ENCODE measurements at places on chromosomes 4 and X.
A peak's percentile ranks its signal among the peaks of the same experiment; 100 is the strongest.

DNA sequence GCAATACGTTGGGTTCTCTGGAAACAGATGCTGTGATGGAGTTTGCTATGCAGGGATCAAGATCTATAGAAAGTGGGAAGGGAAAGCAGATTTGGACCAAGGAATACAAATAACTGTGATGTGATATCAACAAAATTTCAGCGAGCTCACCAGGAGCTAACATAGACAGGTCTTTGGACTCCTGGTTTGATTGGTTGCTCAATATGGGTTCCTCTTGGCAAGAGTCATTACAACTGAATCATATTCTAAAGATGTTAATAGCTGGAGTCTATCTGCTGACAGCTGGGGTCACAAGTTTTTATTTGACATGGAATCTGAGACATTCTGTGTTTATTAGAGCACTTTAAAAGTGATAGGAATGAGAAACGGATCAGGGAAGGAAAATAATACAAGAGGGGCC lies 637.6 kb upstream of the GNPDA2 start:
- peak; percentile 0 for DNase-seq

- peak; percentile 20 for DNase-seq
Observed at GRCh38 chr4:60544981-60545380, 655.1 kb upstream of the ADGRL3 start.

- no peak for DNase-seq
Observed at GRCh38 chr4:10773656-10774055, 89.1 kb upstream of the CLNK start.

DNA sequence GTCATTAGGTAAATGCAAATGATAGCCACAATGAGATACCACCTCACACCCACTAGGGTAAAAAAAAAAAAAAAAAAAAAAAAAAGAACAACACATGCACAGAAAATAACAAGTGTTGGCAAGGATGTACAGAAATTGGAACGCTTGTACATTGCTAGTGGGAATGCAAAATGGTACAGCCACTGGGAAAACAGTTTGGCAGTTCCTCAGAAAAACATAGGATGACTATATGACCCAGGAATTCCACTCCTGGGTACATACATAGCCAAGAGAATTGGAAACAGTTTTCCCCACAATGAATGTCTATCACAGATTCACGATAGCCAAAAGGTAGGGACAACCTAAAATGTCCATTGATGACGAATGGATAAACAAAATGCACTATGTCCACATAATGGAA lies 161.3 kb upstream of the MAMLD1 start:
- no peak for DNase-seq

DNA sequence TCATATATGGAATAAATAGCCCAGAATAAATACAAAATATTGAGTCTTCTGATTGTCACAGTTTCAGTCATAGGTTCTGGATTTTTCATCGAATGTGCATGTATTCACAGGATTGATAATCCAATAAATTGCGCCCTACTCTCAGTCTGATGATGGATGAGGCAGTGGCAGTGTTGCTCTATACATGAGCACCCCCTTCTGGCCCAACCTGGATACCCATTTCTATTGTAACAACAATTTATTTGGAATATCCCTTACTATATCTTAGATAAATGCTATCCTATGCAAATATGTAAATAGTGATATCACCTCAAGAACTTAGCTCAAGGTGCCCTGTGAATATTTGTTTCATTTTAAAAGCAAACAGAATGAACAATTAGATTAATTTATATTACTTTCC lies 733.7 kb upstream of the PABPC4L start:
- DNase-seq: peak; percentile 33

DNA sequence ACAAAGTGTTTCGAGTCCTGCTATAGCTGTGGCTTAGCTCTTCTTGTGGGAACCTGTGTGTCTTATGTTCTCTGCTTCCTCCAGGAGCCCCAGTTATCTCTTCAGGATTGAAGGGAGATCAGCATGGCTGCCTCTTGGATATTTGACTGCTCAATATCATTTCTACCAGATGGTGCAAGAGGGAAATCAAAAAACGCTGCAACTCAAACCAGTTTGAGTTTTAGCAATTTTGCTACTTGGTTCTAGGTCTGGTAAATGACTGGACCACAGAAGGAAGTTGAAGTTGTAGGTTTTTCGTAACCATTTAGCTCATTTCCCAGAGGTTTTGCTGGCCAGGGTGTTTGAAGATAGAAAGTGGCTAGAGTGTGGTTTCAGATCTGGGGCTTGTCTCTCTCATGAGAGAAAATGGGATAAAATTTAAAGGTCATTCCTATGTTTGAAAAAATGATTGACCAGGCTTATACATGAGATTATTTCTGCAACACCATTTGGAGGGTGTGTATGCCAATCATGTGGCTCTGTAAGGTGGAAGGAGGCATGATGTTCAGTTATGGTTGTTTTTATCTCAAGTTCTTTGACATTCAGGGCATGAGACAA lies 210.4 kb downstream of the SPRY1 start:
- DNase-seq: no peak

DNA sequence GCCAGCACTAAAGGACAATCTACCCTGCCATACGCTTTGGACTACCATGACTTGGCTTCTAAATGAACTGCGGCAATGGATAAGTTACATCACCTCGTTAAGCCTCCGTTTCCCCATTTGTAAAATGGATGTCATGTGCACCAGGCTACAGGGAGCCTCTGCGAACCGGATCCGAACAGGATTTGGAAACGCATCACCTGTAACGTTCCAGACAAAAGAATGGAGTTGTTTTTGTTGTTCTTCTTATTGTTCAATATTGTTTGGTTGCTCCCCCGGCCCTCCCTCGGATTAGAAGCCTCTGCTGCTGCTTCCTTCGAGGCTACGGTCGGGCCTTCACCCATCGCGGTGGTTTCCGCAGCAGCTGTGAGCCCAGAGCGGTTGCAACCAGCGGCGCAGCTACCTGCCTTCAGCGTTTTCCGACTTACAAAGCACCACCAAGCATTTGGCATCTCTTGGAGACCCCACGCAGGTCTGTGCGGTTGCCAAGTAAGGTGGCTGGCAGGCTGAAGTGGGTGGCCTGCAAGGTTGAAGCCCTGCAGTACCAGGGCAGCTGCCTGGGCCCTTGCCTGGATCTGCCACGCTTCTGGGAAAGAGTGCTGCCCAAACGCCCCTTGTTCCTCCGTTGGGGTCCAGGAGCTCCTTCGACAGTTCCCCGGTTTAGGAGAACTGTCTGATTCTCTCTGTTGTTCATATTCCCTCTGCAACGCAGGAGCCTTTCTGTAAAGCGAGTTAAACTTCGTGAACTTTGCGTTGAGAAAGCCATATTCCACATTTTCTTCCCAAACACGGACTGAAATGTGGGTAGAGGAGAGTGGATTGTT lies 7.1 kb downstream of the NKX3-2 start:
- no peak for DNase-seq

DNA sequence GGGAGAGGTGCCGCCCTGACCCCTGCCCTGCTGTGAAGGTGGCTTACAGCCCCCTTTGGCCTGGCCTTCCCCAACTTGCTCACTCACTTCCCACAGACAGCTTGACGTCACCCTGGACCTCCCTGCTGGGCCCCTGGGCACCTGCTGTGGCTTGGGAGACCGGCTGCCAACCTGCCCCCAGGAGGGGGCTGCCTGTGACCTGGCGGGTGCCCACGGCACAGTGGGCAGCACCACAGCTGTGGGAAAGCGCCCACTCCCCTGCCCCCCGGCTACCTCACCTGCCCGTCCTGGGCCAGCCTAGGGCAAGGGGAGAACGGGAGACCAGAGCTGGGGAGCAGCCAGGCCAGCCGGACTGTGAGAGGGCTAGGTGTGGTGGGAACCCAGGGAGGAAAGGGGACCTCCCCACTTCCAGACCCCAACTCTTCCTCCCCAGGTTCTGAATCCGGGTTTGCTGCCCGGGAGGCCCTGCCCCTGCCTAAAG lies 2.4 kb upstream of the ZFP92 start:
- DNase-seq: no peak

GRCh38 chrX:810186-810585 lies 179.6 kb downstream of the SHOX start:
- DNase-seq: no peak

DNA sequence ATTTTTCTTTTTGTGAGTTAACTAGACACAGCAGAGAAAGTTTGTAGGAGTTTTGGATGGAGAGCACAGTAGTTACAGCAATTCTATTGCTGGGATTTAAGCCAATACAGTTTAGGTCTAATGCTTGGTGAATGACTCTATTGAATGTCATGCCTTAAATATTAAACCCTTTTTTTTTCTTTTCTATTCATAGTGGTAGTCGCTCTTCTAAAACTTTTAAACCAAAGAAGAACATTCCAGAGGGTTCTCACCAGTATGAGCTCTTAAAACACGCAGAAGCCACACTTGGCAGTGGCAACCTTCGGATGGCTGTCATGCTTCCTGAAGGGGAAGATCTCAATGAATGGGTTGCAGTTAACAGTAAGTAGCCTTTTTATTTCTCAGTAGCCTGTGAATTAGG lies 34.8 kb upstream of the DCK start:
- DNase-seq: no peak

DNA sequence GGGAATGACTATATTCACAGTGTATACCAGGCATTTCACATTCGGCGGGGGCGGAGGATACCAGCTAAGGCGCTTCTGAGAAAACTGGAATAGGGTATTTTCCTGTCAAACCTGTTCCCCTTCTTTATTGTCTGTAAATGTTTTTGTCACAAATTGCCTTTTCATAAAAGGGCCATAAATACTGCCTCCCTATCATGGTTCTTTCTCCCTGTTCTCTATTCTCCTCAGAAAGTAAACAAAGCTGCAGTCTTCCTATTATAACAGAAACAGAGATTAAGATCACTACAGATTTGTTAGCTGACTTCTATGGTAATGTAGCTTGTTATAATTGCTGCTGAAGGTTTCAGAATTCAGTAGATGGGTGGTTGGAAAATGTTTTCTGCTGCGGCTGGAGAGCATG lies 32.2 kb downstream of the MID2 start:
- DNase-seq: no peak

DNA sequence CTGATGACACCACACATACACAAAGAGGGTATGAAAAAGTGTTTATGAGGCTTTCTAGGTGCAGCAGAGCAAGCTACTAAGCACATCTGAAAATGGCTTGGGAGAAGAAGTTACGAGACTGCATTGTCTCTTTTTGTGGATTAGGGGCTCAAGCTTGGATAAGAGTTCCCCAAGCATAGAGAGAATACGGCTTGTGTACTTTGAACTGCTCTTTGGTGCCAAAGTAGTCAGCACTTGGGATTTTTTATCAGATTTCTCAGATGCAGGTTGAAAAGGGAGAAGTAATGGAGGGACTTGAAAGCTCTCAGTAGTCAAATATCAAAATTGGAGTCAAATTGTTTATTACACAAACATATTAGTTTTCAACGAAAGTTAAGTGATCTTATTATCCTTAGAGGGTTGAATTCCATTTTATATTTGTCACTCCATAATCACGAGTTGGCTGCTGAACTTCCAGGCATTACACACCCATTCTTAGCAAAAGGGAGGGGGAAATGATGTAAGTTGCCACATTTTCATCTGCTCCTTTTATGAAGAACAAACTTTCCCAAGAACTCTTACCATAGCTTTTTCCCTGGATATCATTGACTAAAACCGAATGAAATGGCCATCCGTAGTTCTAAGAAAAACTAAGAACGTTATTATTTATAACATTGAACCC lies 1904.9 kb downstream of the PCDH7 start:
- no peak for DNase-seq

- DNase-seq: no peak
Observed at GRCh38 chr4:168751263-168752225, 254.7 kb downstream of the PALLD start.

- no peak for DNase-seq
Observed at GRCh38 chr4:76623217-76624045, 188.4 kb downstream of the SHROOM3 start.

- DNase-seq: no peak
Observed at GRCh38 chr4:151197247-151197646, 79.7 kb upstream of the PRSS48 start.

DNA sequence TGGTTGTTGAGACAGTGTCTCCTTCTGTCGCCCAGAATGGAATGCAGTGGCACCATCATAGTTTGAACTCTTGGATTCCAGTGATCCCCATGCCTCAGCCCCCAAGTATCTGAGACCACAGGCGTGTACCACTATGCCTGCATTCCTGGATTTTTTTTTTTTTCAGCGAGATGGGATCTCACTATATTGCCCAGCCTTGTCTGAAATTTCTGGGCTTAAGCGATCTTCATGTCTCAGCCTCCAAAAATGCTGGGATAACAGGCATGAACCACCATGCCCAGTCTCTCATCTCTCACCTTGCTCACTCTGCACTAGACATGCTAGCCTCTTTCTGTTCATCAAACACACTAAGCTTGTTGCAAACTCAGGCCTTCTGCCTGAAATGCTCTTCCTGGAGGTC lies 104.1 kb downstream of the UBE2K start:
- no peak for DNase-seq

- no peak for DNase-seq
Observed at GRCh38 chr4:80065601-80066000, 7.4 kb downstream of the ANTXR2 start.

- DNase-seq: peak; percentile 50
Observed at GRCh38 chr4:30714408-30715031, 5.6 kb upstream of the PCDH7 start.

DNA sequence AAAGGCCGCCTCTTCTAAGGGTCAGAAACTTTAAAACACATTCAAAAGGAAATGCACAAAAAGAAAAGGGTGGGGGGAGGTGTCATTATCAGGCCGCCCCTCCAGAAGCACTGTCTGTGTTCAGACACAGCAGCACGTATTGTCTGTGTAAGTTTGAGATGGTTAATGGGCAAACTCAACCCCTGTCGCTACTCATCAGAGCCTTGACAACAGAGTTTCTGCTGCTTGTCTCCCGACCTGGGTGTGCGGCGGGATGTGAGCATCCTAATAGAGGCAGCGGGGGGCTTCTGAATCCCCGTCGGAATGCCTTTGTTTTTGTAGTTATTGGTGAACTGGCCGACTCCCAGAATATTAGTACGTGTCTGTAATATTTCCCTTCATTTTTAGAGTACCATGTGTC lies 158.9 kb downstream of the DCTD start:
- DNase-seq: no peak

DNA sequence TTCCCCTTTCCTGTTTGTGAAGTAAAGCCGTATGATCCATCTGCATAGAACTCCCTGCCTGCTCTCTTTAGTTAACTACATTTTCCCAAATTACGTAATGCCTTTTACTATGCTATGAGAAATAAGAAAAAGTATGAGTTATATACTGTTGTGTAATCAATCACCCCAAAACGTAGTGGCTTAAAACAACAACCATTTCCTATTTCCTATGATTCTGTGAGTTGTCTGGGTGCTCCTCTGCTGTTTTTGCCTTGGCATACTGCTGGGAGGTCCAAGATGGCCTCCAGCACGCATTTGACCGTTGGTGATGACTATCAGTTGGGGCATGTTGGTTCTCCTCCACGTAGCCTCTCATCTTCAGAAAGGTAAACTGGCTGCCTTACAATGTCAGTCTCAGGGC lies 39.8 kb downstream of the BBS12 start:
- DNase-seq: no peak

DNA sequence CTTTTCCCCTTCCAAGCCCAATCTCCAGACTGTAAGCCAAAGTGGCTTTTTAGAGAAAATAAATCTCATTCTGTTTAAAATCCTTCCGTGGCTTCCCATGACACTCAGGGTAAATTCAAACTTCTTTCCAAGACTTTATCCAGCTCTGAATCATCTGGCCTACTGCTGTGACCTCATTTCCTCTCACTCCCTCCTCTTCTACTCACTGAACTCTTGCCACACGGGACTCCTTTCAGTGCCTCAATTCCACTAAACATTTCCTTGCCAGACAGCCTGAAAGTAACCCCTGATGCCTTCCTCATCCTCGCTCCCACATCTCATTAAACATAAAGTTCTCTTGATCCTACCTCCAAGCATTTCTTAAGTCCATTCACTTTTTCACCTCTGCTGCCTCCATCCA lies 27.8 kb upstream of the RNF128 start:
- no peak for DNase-seq

Measured in NCI-H69 (cell line).